ENCODE measurements at places on chromosomes 1 and 21.

DNA sequence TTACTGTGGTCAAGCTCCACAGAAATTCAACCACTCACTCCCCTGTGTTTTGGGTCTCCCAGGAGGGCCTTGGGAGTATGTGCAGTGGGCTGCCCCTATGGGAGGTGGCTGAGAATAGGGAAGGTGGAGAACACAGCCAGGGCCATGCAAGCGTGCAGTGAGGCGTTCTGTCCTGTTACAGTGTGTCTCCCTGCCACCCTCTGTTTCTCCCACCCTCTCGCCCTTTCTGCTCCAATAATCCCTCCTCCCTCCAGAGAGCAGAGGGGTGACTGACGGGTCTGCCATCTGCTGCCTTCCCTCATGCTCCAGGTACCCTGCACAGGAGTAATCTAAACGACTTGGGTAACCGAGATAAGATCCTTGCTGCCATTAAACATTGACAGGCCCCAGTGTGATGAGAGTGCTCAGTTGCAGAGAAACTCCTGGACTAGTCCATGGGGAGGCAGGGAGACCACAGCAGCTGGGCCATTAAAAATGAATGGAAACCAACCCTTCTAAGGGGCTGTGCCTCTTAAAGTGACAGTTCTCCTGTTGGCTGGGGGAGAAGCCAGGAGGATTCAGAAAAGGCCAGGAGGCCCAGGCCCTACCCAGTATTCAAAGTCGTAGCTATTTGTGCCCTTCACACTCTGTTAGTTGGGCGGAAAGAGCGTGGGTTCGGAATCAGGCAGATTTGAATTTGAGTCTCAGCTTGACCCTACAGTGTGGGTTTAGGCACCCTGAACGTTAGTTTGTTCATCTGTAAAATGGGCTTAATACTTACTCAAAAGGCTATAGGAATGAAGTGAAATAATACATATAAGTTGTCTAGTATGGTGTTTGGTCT is 22.4 kb upstream of the BTG2 start:
- no peak for DNase-seq

DNA sequence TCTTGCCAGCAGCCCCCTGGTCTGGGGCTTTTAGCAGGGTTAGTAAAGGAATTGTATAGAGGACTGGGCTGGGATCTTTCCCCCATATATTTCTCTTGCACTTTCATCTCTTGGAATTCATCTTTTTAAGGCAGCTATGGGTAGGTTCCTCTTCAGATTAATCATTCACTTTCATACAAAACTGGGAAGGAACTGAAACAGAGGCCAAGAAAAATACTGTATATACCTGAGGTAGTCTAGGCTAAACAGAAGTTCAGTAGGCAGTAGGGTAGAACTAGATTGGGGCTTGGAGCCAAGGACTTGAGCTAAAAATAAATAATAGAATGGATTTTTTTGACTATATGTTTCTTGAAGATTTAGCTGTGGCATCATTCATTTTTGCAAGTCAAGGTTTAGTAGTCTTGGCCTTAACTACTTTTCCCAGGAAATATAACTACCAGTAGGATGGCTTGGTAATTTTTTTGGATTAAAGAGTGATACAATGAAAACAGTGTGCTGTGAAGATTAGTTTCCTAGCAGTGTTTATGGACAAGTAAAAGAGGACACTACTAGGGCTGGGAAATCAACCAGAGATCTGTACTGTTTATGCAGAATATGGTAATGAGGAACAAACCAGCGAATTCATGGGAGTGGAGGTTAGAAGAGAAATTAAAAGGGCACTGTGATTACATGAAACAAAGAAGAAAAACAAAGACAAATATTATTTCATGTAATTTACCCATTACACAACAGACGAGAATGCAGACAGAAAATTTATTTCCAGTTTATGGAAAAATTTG is 50.9 kb upstream of the PTGS2 start:
- DNase-seq, result no peak

DNA sequence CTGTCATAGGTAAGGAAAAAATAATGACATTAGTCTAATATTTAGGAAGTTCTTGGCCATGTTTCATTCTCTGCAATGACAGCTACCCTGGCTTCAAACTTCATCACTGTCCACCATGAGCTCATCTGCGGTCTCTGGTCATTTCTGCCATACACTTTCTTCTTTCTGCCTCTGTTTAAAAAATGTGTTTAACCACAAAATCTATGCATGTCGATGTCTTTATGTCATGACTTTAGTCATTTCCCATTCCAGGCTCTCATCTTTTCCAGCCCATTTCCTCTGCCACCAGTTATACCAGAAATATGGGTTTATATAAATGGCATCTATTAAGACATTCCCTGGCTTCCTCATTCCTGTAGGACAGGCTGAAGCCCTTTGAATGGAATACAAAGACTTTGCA is 68.5 kb upstream of the DUSP10 start:
- DNase-seq, result no peak

DNA sequence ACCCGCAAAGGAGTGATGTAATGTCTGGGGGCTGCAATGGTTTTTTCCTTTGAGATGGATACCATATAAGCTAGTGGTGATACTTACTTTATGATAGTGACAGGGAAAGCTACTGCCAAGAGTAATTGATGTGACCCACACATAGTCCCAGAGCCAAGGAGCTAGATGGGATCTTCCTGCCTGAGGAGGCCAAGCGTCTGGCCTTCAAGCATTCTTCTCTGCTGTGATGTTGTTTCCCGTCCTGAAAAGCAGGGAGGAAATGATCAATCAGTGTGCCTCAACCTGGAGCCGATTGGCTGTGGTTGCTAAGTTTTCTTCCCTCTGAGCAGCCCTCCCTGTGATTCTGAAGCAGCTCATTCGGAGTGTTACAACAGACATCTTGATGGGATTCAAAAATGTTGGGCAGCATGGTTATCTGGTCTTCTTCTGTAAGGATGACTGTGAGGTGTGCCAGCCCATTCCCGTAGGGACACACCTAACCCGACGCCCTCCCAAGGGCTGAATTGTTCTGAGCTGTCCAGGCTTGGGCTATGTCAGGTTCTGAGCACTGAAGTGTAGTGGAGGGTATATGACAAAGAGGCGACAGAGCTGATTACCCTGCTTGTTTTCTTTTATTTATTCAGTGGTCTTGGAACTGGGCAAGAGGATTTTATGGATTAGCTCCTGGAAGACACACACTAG is 56.7 kb downstream of the UCK2 start:
- no peak for DNase-seq

- no peak for DNase-seq
Observed at GRCh38 chr1:207048041-207048440, 3.0 kb downstream of the YOD1 start.

GRCh38 chr1:210294999-210295745 is 33.5 kb upstream of the HHAT start:
- no peak for DNase-seq

DNA sequence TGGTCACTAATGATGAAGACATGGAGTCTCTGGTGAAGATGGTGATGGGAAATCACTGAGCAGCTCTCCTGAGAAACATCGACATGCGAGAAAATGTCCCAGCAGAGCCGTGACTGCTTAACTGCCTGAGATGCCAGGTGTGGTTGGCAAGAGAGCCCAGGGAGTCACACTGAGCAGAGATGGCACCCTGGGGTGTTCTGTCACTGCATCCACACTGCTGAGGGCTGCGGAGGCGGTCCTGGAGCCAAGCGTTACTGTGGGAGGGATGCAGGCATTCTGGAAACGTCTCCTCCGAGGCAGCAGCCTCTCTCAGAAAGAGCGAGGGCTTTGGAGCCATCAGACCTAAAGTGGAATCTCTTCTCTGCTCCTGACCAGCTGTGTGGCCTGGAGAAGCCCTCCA is 57.2 kb downstream of the EPHB2 start:
- no peak for DNase-seq

- DNase-seq, result no peak
Observed at GRCh38 chr1:108893141-108893530, 16.4 kb downstream of the GPSM2 start.

DNA sequence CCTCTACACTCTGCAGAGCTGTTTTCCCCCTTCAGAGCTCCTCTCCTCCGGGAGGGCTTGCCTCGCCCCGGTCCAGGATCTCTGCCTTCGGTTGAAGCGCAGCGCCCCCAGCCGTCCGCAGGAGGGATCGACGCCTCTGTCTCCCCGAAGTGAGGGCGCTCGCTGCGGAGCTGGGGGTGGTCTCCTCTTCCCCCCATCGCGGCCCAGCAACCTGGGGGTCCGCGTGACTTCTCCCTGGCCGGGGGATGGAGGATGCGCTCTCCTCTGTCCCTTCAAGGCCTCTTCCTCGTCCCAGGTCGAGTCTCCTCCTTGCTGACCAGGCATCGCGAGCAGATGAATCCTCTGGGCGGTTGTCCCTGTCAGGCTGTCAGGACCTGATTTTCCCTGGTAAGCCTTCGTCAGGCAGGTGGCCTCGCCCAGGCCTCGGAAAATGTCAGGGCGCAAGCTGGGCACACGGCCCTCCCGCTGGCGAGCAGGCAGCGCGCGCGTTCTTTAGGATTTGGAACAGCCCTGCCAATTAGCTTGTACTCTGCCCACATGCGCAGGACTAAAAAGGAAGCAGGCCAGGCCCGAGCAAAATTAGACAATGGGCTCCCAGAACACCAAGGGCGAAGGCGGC is 90.5 kb downstream of the EDEM3 start:
- DNase-seq, result peak; percentile 86

DNA sequence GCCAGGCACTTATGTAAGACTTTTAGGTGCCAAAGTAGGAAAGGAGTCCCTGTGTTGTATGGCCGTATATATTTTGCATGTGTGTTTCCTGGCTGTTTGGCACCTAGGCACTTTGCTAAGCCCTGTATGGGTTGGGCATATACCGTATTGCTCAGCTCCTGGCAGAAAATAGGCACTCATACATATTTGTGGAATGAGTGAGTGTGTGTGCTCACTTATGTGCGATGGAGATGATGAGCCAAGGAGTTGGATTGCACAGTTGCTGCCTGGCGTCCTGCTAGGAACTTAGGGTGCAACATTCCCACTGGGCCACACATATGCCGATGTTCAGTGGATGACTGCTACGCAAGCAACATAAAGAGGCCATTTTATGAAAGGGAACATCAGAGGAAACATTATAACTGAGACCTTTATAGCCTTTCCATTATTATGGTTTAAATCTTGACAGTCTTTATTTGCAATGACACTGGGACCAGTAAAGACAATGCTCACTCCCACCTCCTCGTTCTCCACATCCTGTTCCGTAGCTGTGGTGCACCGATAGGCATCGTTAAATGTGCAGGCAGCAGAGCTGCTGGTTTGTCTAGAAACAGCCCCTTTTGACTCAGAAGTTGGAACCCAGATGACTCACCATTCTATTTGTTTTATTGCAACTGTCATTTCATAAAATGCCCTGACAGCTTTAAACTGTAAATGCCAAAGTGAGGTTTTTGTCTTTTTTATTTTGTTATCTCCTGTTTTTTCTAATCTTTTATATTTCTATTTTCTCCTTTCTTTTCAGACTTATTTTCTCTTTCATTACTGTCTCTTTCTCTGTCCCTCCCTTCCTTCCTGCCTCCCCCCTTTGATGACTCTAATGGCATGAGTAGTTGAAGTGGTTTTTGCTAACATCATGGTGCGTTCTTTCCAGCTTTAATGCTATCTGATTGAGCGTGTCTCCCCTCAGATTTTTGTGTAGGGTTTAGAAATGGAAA is 36.1 kb downstream of the PEX14 start:
- no peak for DNase-seq

- no peak for DNase-seq
Observed at GRCh38 chr1:167625040-167625823, 4.8 kb upstream of the RCSD1 start.

GRCh38 chr1:228978484-228979324 is 243.4 kb downstream of the RHOU start:
- DNase-seq, result no peak

DNA sequence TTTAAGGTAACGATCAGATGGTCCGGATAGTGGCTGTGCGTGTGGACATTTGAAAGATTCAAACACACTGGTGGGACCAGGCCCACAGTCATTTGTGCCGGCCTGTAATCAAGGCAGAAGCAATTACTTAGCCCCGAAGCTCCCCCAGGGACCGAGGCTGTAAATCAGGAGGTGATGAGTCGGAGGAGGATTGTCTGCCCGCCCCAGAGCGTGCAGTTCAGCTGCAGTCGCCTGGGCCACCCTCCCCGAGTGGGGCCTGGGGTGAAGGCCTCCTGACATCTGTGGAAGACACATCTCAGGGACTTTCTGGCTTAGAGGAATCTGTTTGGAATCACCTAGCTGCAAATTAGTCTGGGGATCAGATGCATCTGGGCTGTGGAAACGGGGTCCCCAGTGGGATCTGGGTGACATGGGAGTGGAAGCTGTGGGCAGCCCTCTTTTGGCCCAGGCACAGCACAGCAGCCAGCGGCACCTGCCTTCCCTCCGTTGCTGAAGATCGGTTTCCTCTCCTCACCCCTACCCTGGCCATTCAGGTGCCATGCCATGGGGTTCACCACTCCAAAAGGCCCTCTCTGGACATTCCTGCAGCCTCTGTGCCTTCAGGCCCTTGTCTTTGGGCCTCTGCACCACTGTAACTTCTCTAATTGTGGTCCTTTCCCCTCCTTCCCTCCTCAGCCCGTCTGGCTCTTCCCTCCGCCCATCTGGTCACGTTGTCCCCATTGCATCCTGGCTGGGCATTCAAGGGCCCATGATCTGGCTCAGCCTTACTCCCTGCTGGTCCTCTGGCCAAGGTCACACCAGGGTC is 25.7 kb downstream of the LHX4 start:
- no peak for DNase-seq

DNA sequence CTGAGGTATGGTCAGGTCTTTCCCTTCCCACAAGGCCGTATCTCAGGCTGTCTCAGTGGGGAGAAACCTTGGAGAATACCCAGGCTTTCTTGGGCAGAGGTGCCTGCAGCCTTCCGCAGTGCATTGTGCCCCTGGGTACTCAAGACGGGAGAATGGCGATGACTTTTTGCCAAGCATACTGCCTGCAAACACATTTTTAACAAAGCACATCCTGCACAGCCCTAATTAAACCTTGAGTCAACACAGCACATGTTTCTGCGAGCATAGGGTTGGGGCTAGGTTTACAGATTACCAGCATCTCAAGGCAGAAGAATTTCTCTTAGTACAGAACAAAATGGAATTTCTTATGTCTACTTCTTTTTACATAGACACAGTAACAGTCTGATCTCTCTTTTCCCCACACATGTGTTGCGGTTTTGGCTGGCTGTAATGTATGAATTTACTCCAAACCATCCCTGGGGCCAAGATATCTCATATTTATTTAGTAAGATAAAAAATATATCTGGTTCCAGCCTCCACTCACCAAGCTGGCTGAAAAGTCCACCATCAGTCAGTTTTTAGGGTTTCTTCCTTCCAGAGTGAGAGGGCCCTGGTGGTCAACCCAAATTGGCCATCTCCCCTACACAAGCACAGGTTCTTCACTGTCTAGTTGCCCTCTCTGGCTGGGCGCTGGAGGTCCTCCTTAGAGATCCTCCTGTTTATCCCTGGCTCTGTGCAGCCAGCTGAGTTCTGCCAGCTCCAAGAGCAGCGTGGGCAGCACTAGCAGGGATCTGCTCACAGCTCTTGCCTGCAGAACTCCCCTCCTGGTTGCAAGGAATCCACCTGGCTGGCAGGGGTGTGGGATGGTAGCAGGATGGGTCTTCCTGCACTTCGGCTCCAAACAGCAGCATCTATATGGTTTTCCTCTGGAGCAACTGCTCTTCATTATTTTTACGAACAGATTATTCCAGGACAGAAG is 2.6 kb downstream of the FAAH start:
- DNase-seq, result no peak
